ENCODE measurements at places on chromosomes 6 and 20. TPM values are rescaled to one million over a fixed set of nuclear protein-coding genes. Genes with fewer than 3 reads are reported as not detected.

CHMP4B gene
- 58.2 TPM for total RNA-seq

ZSCAN31 gene
- total RNA-seq = 25.7 TPM

CD40 gene
- 21.3 TPM for total RNA-seq

RXRB gene
- total RNA-seq = 26.6 TPM

SLC12A5 gene
- 0.47 TPM for total RNA-seq

TRIM40 gene
- not detected for total RNA-seq

UTRN gene
- total RNA-seq = 719 TPM
